ENCODE measurements at places on chromosomes 16 and 17.

- no peak for DNase-seq
Observed at GRCh38 chr16:13453325-13453724, 466.6 kb upstream of the ERCC4 start.

- DNase-seq: no peak
Observed at GRCh38 chr17:72761431-72761830, 331.1 kb downstream of the SLC39A11 start.

- DNase-seq: no peak
Observed at GRCh38 chr17:70618641-70619040, 449.3 kb downstream of the KCNJ2 start.

DNA sequence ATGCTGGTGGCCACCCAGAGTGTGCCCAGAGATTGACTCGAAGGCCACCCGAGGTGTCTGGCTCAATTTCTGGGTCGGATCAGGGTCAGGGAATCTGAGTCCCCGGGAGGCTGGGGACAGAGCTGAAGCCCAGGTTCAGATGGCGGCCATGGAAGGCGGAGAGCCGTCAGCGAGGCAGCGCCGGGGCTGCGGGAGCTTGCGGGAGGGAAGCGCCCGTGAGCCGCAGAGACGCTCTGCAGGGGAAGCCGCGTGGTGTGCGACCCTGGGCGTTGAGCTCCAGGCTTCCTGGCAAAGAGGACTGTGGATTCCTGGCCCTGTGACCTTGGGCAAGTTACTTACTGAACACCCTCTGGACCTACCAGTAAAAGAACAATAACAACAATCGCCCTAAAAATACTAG is 518 bp upstream of the SPATA22 start:
- no peak for DNase-seq

GRCh38 chr17:57481910-57482391 is 225.6 kb downstream of the MSI2 start:
- DNase-seq: no peak

- DNase-seq: no peak
Observed at GRCh38 chr17:354651-355556, 2.3 kb upstream of the RPH3AL start.

GRCh38 chr17:76367642-76368041 is 13.9 kb upstream of the PRPSAP1 start:
- no peak for DNase-seq

DNA sequence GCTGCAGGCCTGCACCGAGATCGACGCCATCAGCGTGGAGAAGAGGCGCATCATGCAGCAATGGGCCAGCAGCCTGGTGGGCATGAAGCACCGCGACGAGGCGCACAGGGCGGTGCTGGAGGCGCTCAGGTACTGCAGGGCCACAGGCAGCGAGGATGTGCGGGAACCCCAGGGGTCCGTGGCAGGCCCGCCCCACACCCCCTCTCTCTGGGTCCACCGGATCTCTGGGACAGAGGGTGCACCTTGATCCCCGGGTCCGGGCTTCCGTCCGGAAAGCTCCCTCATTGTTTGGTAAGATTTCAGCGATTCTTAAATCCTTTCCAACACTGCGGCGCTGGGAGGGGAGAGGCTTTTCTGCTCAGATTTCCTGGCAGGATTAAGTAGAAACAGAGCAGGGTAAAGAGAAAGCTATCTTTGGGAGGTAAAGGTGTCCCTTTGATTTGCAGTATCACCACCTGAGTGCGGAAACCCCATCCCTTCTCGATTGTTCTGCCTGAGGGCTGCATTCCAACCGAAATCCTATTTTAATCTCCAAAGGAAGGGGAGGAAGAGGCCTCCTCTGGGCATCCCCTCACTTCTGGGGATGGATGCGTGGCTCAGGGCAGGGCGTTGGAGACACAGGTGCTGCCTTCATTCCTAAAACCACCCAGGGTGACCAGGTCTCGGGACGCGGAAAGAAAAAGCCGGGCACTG is 29.2 kb downstream of the CCDC40 start:
- no peak for DNase-seq

DNA sequence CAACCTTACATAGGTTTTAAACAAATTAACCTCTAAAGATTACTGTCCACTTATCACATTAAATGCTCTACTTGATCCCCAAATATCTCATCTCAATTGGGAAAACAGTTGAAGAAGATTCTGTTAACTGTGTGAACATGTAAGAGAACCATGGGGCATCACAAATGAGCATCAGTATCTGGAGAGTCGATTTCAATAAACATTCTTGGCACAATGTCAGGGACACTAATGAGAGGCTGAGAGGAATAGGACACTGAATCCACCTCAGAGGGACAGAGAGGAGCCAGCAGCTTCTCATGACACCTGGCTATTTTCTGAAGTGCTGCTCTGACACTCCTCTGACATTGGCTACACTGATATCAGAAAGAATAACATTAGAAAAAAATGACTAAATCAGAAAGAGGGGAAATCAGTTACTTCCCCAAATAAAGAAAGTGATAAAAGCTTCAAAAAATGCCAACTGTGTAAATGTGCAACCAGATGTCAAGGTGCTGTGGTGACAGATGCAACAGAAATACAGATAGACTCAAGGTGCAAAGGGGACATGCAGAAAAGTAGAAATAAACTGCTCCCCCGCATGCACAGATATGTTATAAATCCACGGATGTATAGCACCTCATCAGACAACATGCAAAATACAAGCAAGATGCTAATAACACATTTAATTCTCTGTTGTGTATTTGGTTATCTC is 67.4 kb downstream of the SNX11 start:
- DNase-seq: no peak

DNA sequence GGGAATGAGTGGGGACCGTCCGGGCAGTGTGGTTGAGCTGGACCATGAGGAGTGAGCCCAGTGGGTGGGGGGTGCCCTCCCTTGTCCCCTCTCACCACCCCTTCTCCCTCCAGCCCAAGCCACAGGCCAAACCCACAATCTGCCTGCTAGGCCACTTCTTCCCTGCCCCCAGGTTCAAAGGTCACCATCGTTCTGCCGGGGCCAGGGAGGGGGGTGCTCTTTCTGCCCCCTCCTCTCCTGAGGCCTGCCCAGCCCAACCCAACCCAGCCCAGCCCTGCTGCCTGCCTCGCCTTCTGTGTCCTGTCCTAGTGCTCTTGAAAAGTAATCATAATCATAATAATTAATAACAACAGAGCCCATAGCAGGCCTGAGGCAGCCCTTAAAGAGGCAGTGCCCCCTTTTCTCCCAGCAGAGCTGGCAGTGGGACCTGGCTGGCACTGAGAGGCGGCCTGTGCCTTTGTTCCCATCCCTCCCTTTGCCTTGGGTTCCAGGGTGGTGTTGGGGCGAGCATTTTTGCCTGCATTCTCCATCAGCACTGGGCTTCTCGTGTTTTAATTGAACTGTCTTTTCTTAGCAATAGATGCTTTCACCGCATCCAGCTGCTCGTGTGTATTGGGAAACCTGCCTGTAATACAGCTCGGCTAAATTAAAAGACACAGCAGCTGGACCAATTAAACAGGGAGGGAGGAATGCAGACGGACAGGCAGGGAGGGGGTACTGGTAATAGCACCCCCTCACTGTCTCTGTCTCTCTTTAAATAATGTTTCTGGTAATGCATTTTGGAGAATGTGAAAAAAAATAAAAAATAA is 46.8 kb downstream of the SREBF1 start:
- no peak for DNase-seq

DNA sequence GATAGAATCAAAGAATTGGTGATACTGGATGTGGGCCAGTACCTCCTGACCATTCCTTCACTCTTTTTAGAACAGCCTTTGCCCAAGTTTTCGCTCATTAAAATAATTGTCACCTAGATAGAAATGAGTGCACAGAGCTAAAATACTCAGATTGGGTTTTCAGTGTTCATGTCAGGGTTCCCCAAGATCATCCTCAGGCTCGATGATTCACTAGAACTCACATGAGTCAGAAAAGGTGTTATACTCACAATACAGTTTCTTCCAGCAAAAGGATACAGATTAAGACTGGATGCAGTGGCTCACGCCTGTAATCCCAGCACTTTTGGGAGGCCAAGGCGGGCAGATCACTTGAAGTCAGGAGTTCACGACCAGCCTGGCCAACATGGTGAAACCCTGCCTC is 19.9 kb downstream of the ERCC4 start:
- DNase-seq: no peak

GRCh38 chr17:329784-330420 is 22.7 kb downstream of the RPH3AL start:
- DNase-seq: no peak

GRCh38 chr17:17757391-17757791 is 76.1 kb downstream of the RAI1 start:
- DNase-seq: peak; percentile 14

DNA sequence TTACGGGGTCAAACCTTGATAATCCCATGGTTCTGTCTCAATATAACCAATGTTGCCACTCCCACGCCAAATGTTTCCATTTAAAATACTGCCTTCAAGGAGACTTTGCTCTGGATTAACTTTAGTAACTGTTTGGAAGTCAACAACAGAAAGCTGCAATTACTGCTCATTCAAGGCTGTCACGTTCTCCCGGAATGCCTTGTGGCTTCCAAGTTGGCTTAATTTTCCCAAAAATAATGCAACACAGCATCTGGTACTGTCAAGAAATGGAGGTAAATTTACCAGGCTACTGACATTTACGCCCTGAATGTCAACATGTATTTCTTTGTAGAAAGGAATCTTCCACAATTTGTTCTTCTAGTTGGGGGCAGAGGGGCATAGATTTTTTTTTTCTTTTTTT is 38.2 kb downstream of the GPRC5B start:
- no peak for DNase-seq

DNA sequence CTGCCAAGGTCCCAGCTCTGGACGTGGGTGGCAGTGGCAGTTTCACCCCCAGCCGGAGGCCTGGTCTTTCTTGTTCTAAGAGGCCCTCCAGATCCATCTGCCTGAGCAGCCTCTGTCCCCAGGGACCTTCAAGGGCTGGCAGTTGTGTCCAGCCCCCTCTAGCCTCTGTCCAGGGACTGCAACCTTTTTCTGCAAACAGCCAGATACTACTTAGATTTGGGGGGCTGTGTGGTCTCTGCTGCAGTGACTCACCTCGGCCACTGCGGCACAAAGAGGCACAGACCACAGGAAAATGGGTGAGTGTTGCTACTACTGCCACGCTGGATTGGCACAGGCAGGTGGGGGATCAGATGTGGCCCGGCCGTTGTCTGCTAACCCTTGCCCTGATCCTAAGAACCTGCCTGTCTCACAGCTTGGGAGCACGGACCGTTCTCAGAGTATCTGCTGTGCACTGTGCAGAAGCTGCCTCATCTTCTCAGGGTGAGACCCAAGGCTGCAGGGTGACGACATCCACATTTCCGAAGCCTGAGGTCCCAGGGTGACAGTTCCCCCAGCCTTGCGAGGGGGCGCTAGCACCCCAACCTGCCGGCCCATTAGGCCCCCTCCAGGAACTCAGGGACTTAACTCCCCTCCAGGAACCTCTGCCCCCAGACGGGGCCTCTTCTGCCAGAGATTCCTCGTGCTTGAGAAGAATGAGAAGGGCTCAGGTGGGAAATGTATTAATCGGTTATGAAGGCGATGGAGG is 27.6 kb downstream of the MXRA7 start:
- DNase-seq: no peak

DNA sequence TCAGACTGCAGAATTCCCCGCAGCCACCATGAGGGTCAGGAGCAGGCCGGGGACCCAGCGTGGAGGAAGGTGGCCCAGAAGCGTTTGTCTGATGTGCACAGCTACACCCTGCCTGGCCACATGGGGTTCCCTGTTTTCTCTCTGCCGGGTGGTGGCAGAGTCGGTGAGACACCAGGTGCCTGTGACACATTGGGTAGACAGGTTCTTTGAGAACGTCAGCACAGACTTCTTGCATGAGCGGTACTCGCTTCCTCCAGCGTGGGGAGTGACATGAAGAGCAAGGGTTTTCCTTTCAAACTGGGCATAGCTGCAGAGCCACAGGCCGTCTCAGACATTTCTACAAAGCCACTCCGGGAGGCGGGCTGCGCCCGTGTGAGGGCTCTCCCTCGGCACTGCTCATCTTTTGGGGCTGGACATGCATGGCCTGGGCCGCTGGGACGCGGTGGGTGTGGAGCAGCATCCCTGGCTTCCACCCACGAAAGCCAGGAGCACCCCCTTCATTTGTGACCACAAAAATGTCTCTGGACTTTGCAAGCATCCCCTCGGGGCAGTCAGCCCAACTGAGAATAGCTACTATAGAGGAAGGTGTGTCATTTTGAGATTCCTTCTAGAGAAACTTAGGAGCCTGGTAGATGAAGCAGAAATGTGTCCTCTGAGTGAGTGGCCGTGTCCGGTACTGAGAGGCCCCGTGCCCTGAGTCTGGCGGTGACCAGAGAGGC is 26.0 kb downstream of the NME3 start:
- no peak for DNase-seq

DNA sequence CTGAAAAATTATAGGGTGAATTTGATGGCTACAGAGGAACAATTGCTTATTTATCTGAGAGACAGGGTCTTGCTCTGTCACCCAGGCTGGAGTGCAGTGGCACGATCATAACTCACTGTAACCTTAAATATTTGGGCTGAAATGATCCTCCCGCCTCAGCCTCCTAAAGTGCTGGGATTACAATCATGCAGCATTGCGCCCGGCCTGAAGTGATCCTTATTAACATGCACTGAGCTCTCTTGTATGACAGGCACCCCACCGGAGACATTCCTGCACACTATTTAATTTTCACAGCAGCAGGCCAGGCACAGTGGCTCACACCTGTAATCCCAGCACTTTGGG is 77.7 kb downstream of the CNGB1 start:
- DNase-seq: no peak

- no peak for DNase-seq
Observed at GRCh38 chr17:350706-351448, 1.7 kb downstream of the RPH3AL start.

DNA sequence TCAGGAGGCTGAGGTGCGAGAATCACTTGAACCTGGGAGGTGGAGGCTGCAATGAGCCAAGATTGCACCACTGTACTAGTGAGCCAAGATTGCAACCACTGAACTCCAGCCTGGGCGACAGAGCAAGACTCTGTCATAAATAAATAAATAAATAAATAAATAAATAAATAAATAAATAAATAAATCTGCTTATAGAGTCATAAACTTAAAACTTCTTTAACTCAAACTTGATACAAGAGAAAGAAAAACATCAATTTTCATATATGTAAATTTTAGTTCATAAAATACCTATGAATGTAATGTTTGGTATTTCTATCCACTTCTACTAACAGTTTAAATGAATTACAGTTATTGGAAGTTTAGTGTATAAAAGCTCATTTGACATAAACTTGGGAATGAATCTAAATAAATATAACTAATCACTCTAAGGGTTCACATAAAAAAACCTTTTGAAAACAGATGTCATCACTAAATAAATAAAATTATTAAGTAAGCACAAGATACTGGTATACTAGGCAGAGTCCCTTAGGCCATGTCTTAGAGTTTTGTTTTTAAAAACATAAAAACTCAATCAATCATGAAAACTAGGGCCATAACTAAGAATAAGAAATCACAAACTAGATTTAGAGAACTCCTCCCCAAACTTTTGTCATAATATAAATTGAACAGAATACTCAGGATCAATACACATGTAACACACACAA is 54.1 kb downstream of the SMURF2 start:
- no peak for DNase-seq

DNA sequence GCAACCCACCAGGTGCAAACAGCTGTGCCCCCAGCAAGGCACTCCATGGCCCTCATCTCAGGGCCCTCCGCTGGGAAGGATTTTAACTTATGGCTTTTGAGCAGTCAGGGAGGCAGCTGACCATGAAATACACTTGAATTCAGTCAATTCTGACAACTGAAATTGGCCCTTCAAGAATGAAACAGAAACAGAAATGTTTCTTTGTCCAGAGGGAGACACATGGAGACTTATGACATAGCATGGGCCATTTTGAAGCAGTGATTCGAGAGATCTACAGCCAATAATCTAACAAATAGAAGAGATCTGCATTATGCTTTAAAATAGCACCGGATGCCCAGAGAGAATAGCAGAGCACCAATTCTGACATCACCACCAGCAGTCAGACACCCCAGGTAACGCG is 7.5 kb downstream of the CACNG1 start:
- DNase-seq: no peak
